CD4-positive, alpha-beta T cell treated with Interleukin-6 at 100 ng/mL for 8 hours (primary cell): ENCODE measurements at places on chromosomes 16 and 17.

DNA sequence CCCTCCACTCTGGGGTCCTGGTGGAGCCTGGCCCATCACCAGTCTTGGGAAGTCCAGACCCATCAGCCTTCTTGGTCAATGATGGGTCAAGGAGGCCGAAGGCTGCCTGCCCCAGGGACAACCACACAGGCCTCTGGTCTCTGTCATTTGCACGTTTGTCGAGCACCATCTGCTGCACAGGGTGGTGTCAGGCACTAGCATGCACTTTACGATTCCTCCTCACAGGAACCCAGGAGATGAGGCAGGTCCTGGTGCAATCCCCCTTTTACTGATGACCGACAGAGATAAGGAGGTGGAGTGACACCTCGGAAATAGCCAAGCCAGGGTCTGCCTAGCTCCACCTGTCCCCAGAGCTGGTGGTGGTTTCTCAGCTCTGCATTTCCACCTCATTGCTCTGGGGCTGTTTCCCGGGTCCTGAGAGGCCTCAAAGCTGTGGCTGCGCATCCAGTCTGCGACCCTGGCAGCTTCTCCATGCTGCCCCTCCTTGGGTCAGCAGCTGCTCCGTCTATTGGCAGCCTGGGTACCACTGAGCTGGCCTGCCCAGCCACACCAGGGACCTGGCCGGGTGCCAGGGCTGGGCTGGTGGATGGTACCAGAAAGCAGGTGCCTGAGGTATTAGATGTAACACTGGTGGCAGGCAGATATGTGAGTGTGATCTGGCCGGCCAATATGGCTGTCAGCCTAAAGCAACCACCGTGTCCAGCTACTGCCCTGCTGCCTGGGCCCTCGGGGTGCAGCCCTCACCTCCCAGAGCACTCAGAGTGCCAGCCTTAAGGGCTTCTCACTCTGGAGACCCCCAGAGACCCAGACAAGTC lies 10.0 kb downstream of the MMP15 start:
- DNase-seq = no peak

DNA sequence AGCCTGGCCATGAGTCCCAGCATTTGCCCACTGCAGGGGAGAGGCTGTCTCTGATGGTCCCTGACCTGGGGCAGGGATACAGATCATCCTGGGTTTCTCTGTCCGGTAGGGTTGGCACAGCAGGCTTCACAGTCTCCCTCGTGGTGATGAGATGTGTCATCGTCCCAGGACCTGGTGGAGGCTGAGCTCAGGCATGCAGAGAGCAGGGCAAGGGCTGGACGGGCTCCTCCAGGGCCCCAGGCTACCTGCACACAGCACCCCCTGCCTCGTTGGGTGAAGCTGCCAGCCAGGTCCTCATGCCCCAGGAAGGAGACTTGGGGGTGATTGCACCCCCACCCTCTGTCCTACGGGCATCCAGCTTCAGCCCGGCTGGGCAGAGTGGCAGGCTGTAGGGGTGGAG lies 155.8 kb upstream of the GSE1 start:
- no peak for DNase-seq

GRCh38 chr17:68390888-68391545 lies 66.3 kb downstream of the WIPI1 start:
- DNase-seq = no peak

GRCh38 chr16:68387301-68387700 lies 61.0 kb downstream of the SMPD3 start:
- DNase-seq = no peak
